ENCODE measurements at places on chromosomes 4 and X.

DNA sequence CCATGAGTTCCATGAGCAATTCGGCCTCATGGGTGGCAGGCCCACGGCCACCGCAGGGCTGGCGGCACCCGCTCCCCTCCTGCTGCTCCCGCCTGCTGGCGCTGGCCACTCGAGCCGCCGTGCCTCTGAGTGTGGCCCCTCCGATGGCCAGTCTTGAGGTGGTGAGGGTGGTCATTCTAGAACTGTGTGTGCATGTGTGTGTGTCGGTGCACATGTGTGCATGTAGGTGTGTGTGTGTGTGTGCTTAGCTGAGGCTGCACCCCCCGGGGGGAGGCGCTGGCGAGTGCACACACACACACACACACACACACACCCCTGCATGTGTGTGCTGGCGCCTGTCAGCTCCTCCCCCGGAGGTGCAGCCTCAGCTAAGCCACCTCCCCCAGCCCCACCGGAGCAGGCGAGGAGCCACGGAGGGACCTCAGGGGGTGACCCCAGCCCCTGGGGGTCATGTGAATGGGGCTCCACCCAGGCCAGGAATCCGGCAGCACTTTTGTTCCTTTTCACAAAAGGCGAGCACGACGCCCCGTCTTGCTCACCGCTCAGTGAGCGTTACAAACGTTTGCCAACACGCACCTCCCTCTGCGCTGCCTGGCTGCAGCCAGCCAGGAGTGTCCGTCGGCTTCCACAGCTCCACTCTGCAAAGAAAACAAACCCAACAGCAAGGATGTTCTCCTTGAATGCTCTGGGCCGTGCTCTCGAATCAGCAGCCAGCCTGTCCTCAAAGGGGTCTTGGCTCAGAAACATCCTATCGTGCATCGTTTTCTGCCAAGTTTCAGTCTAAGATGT lies 29.9 kb downstream of the FGFRL1 start:
- DNase-seq: no peak

DNA sequence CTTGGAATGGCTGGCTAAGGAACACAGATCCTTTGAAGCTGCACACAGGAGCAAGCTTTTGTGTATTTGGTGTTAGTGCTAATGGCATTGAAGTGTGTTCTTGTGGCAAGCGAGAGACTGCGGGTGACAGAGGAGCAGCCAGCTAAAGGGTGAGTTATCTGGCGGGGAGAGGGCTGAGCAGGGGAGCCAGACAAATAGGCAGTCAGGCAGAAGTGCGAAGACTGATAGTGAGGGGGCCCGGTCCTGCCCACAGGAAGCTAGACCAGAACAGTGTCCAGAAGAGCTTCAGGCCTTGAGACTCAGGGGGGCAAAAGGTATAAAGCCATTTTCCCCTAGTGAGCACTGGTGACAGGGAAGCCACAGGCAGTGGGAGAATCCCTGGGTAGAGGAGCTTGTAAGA lies 49.6 kb upstream of the MAMLD1 start:
- DNase-seq: no peak

DNA sequence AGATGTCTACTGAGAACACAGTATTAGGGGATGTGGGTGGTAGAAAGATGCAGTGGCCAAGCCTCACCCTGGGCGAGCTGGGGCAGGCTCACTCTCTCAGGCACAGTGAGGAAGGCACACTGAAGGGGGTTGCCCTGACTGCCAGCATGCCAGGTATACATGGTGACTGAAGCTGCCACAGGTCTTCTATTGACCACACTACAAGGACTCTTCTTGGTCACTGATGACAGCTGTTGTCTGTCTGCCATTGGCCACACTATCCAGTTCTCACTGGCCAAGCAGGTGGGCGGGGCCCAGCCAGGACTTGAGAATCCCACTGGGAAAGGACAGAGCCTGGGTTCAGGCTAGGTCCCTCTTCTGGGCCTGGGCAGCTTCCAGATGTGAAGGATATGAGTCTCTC lies 39.7 kb upstream of the TBC1D14 start:
- no peak for DNase-seq

DNA sequence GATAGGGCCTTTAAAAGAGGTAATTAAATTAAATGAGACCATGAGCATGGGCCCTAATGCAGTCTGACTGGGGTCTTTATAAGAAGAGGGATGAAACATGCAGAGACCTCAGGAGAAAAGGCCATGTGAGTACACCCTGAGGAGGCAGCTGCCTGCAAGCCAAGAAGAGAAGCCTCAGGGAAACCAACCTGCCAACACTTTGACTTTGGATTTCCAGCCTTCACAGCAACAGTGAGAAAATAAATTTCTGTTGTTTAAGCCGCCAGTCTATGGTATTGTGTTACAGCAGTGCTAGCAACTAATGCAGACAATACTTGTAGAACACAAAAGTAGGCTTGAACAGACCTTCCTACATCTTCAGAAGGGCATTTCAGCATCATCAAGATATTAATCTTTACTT lies 52.3 kb downstream of the SMAD1 start:
- no peak for DNase-seq

- no peak for DNase-seq
Measured at GRCh38 chrX:20989361-20989760, 384.9 kb upstream of the CNKSR2 start.

DNA sequence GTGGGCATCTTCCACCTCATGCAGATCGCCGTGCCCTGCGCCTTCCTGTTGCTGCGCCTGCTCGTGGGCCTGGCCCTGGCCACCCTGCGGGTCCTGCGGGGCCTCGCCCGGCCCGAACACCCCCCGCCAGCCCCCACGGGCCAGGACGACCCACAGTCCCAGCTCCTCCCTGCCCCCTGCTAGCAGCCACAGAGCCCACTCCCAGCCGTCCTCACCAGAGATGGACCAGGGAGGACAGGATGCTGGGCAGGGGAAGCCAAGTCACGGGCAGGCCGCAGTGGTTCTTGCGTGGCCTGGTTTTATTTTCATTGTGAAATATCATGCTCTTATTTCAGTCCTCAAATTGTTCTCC lies 15.1 kb downstream of the DGKQ start:
- no peak for DNase-seq

- DNase-seq: no peak
Measured at GRCh38 chr4:167544391-167544790, 310.1 kb upstream of the SPOCK3 start.

DNA sequence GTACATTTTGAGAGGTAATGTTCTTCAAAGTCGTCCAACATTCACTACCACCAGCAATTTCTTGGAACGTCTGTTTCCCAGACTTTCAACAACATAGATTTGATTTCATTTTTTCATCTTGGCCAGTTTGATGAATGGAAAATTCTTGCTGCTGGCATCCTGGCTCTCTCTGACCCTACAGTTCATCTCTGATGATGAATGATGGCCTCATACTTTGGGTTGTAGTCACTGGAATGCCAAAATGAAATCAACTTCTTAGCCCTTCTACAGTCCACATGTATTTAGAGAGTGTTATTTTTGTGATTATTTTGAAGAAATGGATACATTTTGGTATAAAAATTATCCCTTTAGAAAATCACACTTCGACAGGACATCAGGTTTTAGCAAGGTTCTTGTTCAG lies 8.8 kb downstream of the CHST7 start:
- no peak for DNase-seq

- no peak for DNase-seq
Measured at GRCh38 chrX:72687396-72687795, 26.7 kb downstream of the PHKA1 start.

DNA sequence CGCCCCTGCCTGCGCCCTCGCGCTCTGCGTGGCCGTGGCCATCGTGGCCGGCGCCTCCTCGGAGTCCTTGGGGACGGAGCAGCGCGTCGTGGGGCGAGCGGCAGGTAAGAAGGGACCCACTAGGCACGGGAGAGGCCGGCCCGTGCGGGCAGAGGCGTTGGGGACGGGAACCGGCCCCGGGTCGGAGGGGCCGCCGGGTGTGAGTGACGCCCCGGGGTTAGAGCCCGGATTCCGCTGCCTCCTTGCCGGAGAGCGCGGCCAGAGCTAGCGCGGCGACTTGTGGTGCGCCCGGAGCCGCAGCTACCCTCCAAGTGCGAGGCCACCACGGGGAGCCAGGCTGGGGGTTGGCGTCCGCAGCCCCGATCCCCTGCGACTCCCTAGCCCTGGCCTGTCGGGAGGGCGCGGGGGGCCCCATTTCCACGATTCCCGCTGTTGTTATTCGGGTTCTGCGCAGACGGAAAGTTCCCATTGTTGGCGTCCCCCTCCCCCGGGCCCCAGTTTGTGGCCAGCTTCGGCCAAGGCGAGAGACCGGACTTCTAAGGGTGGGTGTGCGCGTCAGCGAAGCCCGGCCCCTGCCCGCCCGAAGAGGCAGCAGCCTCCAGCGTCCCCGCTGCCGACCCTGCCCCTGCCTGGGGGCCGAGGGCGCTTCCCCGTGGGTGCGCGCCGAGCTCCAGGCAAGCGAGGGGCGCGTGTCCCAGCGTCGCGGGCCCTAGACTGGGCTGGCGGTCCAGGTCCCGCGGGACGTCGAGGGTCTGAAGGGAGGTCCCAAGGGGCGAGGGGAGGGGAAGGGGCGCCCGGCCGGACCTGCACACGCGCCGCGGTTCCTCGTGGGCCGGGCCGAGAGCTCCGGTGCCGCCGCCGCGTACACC lies 1.1 kb downstream of the FGFR3 start:
- no peak for DNase-seq

DNA sequence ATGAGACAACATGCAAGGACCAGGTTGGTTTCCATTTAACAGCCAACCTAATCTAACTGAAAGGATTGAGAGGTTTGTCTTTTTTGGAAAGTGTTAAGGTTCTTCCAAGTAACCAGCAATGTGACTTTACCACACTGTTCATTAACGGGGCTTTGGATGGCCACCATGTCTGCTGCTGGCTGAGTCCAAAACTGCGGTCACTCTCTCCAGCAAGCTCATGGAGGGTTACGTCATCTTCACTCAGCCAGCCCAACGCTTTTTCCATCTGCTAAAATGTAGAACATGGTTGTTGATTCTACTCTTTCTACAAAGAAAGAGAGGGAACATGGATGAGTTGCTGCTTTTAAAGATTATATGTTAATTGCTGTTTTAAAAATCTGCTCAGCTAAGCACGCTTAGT lies 11.0 kb downstream of the PKD2 start:
- DNase-seq: no peak

DNA sequence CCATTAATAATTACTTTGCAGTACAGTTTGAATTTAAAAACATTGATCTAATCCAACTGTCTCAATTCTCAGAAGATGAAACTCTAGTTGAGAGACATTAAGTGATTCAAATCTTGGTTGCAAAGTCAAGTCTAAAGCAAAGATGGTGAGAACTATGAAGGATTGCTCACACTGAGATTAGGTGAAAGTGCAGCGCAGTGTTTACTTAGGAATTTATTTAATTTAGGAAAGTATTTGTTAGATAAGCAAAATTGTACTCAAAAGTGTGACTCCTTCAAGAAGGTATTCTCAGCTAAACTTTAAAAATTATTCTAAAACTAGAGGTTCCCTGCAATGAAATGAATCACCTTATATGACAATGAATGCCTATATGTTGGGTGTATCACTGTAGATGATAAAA lies 454.9 kb downstream of the PDGFC start:
- DNase-seq: no peak
